ENCODE measurements at places on chromosomes 1 and 21. TPM values are rescaled to one million over a fixed set of nuclear protein-coding genes. Genes with fewer than 3 reads are reported as not detected.
A peak's percentile ranks its signal among the peaks of the same experiment; 100 is the strongest.

GRCh38 chr1:6984986-6985385 is 199.7 kb downstream of the CAMTA1 start:
- DNase-seq, result no peak

Gene NES
- total RNA-seq, result 1.5 TPM

- no peak for DNase-seq
Observed at GRCh38 chr1:163290025-163290640, 31.6 kb upstream of the NUF2 start.

- no peak for DNase-seq
Observed at GRCh38 chr1:156893048-156893953, at the start of gene PEAR1. PEAR1 (plus strand) TSS chr1:156893718; CDS start chr1:156903927, 10,209 bp downstream.

DNA sequence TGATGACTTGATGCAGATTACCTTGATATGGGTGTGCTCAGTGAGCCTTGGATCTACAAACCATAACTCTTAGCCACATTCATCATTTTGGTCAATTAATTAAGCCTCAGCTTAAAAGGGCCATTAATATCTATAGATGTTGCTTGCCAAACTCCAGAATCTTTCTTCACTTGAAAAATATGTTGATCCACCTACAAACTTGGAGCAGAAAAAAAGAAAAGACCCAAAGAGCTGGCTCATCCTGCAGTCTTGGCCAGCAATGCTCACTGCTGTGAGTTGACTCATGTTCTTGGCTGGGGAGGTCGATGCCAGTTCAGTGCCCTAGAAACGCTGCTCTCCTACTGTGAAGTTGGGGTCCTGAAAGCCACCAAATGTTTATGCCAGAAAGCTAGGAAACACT is 75.4 kb downstream of the DPT start:
- DNase-seq, result peak; percentile 32

- DNase-seq, result no peak
Observed at GRCh38 chr1:165539306-165539705, 4.5 kb upstream of the LRRC52 start.

- no peak for DNase-seq
Observed at GRCh38 chr1:87399701-87400100, 71.0 kb downstream of the LMO4 start.

GRCh38 chr1:61084491-61085031 is 2.2 kb downstream of the NFIA start:
- no peak for DNase-seq

- peak; percentile 26 for DNase-seq
Observed at GRCh38 chr1:233394860-233395717, 67.6 kb downstream of the MAP3K21 start.

- peak; percentile 100 for DNase-seq
Observed at GRCh38 chr1:1059494-1060280, 14.4 kb downstream of the RNF223 start.

DNA sequence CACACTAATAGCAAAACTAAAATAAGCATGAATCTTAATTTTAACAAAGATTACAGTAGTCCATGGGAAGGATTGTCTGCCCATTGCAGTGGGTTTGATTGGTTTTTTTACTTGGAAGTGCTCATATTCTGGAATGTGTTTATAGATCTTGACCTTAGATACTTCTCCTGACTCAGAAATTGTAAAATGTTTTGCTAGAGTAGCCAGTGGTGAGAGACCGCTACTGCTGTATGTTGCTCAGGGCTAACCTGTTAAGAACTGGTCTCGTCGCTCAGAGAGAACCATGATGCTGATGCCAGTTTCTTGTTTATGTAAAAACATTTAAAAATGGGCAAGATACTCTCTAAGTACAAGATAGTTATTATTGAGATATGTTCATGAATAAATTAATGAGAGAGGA is 99.9 kb downstream of the ROR1 start:
- DNase-seq, result peak; percentile 82

- peak; percentile 92 for DNase-seq
Observed at GRCh38 chr1:1628754-1629429, 3.1 kb upstream of the MMP23B start.

- DNase-seq, result peak; percentile 97
Observed at GRCh38 chr1:2382621-2383361, 8.6 kb downstream of the MORN1 start.

Gene CCDC30
- total RNA-seq, result 4.7 TPM

- DNase-seq, result no peak
Observed at GRCh38 chr1:214660190-214660589, 57.2 kb downstream of the CENPF start.

Gene MATN1
- under 0.01 TPM for total RNA-seq

Gene HDGF
- total RNA-seq, result 167 TPM

Gene FASLG
- not detected for total RNA-seq

Gene KCNJ9
- not detected for total RNA-seq

GRCh38 chr1:118479351-118479750 is 294.3 kb upstream of the SPAG17 start:
- DNase-seq, result no peak

DNA sequence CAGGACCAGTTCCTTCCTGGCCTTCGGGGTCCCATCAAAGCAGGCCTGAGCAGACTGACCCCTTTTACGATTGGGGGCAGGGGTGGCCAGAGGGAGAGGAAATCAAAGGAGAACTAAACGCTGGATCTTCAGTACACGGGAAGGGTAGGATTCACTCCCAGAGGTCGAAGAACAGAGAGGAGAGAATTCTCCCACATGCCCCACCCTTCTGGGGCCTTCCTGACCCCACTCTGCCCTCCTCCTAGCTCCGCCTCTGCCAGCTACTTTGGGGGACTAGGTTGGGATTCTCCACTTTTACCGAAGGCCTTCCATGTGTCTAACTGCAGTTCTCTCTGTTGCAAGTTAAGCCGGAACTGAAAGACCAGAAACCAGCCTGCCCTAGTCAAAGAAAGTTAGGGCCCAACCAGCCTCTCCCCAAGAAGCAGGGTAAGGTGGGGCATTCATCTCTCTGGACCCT is 654 bp upstream of the ARHGEF2 start:
- DNase-seq, result no peak

Gene DR1
- 27.1 TPM for total RNA-seq

DNA sequence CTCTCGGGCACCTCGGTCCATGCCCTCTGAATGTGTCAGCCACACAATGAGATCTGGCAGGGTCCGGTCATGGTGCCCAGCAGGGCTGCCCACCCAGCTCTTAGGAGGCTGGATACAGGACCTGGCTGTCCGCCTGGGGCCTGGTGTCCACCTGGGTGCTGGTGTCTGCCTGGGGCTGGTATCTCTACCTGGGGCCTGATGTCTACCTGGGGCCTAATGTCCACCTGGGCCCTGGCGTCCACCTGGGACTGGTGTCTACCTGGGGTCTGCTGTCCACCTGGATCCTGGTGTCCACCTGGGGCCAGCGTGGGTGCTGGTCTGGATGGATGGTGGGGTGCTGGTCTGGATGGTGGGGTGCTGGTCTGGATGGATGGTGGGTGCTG is 45.1 kb upstream of the ACTRT2 start:
- peak; percentile 55 for DNase-seq

Gene GPR52
- 1.4 TPM for total RNA-seq

GRCh38 chr1:8396786-8397406 is 79.0 kb downstream of the SLC45A1 start:
- DNase-seq, result peak; percentile 83

DNA sequence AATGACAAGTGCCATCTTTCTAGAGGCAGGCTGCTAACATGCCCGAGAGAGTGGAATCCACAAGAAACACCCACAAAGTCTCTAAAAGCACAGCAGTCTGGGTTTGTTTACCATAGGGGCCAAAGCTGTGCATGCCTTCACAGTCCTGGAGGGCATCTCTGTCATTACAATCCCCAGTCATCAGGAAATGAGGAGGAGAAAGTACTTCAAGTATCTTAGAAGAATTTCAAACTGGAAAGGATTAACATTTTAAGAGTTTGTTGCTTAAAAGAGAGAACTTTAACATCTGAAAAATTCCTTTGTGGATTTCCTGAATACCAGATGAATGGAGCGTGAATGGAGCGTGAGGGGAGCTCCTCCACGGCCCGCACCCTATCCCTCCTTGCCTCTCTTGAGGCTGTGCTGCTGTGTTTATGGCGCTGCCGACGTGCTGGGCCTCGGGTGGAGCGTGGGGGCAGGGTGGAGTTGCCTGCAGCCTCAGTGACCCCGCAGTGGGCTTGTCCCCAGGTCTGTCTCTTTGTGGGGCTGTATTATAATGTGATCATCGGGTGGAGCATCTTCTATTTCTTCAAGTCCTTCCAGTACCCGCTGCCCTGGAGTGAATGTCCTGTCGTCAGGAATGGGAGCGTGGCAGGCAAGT is 23.3 kb downstream of the SLC6A17 start:
- peak; percentile 87 for DNase-seq

Gene DNASE2B
- total RNA-seq, result not detected

Measured in osteoblast (primary cell).